ENCODE measurements at places on chromosomes 6 and 20. TPM values are rescaled to one million over a fixed set of nuclear protein-coding genes. Genes with fewer than 3 reads are reported as not detected.

GNRH2 gene
- total RNA-seq = 0.49 TPM

FKBP1C gene
- total RNA-seq = not detected

CDKAL1 gene
- total RNA-seq = 15.3 TPM

HSPA12B gene
- 10.8 TPM for total RNA-seq

SOX18 gene
- total RNA-seq = 186 TPM

XKR7 gene
- not detected for total RNA-seq

DAAM2 gene
- total RNA-seq = 61.5 TPM

MDFI gene
- total RNA-seq = 22.3 TPM

DNA sequence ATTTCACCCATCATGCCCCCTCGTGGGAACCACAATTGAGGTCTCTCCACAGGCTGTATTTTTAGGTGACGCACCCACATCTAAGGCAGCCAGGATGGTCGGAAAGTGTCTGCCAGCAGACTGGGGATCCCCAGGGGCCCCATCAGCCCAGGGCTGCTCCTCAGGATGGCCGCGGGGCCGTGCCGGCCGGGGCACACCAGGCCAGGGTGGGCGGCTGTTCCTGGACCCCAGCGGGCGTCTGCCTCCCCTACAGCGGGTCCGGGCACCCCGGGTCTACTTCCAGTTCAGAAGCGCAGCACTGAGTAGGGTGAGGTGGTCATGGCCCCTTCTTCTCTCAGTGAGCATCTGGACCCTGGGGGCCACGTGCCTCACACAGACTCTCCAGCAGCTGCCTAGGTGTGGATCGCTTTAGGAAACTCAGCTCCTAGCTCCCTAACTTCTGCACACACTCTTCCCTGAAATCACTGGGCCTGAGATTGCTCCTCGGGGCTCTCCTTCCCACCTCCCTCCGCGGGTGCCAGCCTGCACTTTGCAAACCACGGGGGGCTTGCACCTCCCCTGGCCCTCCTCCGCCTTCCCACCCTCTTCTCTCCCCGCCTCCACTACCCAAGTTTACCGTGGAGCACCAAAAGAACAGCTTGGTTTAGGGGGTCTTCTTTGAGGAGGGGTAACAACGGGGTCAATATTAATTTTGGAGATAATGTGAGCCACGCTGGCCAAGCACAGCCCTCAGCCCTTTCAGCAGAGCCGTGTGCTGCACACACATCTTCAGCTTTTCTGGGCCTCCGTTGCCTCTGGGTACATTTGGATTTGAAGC lies 14.2 kb upstream of the FOXC1 start:
- DNase-seq = no peak

DNA sequence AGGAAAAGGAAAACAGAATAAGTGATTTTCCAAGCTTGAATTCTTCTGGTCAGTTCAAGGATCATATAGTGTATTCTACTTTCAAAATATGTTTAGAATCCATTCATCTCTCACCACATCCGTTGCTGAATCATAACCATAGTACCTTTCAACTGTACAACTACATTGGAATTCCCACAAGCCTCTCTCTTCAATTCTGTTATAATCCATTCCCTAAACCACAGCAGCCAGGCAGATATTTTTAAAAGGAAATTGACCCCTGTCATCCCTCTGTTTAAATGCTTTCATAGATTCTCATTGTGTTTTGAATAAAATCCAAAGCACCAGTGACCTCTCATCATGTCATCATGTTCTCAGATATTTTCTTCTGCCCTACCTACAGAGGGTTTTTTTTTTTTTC lies 412.7 kb downstream of the GRIK2 start:
- DNase-seq = no peak

- DNase-seq = no peak
These were observed 261.6 kb upstream of the FERMT1 start for GRCh38 chr20:6384380-6384779.

DNA sequence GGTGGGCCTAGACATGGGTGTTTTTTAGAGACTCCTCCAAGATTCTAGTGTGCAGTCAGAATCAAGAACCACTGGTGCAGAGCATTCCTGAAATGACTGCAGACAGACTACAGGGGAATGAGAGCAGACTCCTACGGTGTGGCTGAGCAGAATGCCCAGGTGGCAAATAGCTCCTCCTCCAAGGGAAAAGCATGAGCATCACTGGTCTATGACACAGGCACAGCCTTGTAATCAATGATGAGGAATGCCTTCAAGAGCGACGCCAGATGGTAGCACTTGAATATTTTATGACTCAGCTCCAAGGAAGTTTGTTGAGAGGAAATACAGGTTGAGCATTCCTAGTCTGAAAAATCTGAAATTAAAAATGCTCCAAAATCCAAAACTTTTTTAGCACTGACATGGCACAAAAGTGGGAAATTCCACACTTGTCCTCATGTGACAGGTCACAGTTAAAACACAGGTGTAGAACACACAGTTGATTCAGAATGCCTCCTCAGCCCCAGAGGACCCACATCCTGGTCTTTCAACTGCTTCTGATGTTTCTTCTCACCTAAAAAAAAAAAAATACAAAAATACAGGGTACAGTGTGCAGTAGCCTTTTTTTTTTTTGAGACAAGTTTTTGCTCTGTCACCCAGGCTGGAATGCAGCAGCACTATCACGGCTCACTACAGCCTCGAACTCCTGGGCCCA lies 10.6 kb upstream of the FAM8A1 start:
- no peak for DNase-seq

DNA sequence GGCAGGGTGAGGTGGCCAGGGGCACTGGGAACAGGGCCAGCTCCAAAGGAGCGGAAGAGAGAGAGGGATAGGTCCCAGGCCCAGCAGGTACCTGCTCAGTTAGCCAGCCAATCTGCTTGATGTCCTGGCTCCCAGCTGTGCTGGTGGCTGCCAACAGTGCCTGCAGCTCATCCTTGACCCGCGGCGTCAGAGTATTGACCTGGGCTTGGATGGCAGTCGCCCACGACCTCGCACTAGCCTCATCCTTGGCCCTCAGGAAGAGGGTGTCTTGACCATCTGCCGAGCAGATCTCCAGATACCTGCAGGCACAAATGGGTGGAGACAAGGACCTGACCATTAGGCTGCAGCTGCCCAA lies 11.1 kb upstream of the CDK5RAP1 start:
- no peak for DNase-seq

DNA sequence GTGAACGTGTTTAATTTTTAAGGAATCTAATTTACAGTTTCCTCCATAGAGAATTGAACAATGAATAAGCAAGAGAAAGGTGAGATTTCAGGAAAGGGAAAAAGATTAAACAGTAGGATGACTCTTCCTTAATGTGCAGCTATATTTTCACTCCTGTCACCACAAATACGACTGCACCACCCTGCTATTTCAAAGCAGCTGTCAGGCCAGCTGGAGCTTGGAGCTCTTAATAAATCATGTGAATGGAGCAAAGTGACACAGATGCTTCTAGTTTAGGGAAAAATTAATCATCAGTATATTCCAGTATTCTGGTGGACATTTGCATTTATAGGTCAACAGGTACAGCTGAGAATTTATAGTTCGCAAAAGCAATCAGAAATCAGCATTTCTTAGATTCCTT lies 56.5 kb upstream of the PKIB start:
- no peak for DNase-seq
